ENCODE measurements at places on chromosomes 7 and 10.
A peak's percentile ranks its signal among the peaks of the same experiment; 100 is the strongest.

- DNase-seq: no peak
These were observed 78.7 kb upstream of the PPP2R2D start for GRCh38 chr10:131822013-131822691.

GRCh38 chr7:146741911-146742310 is 625.3 kb downstream of the CNTNAP2 start:
- DNase-seq: no peak

DNA sequence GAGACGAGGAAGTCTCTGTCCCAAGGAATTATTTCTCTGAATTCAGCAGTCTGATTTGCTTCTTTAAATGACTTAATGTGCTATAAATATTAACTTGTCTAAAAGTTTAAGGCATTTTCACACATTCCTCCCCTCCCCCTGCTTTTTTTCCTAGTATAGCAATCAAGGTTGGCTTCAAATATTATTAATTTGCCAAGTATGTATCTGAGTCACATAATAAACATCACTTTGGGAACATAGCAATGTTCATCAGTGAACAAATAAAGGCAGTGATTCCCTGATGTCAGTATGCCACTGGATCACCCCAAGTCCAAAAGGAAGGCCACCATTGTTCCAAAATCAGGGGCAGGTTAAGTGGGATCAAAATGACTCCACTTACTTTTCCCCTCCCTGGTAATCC is 40.5 kb downstream of the PDE6C start:
- DNase-seq: no peak

DNA sequence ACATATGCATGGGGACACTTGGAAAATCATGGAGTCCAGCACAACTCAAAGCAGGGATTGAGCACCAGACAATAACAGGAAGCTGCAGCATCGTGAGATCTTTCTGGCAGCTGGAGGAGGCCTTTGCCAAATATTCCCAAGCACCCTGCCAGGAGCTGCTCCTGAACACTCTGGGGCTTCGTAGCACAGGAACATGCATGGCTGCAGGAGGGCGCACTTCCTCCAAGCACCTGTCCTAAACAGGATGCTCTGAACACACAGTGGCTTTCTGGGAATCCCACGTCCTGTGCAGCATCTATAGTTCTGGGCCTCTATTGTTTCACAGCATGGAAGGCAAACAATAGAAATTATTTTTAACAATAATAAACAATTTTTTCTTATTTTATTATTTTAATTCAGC is 4.1 kb downstream of the ABLIM1 start:
- no peak for DNase-seq

DNA sequence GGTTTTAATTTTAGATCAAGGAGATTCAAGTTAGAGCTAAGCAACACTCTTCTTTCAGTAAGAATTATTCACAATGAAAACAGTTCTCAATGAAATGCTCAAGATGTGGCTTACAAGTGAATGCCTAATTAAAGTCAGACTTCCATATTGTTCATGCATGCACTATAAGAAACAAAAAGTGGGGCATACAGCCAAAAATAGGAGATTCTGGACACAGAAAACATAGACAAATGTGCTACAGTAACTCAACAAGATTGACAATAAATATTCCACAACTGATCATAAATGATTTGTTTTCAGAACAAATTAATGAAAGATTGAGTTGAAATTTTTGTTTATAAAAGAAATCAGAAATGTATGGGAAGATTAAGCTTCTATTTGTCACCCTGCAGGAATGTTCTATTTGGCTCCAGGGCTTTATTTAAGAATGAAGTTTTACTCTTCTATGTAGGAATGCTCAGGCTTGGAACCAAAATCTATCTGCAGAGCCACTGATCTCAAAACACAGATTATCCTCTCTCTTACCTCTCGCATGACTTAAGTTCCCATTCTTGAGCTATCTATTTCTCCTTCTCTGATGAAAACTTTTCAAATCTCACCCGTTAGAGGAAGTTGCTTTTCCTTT is 89.0 kb upstream of the PIP4K2A start:
- no peak for DNase-seq

DNA sequence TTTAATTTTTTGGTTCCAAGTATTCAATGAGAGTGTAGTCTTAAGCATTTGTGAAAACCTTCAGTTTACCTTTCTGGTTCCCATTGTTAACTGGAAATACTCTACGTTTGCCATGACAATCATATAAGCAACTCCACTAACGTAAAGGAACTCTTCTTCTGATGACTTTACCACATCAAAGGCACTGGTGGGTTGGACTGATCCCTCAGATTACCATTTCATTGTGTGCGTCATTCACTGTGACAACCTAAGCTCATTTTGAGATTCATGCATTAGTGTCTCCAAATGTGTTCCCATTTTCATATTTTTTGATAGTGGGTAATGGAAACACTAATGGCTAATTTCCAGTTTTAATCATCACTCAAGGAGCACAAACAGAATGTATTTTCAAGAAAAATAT is 119.9 kb upstream of the COL1A2 start:
- no peak for DNase-seq

- peak; percentile 59 for DNase-seq
These were observed 48.7 kb downstream of the GPR141 start for GRCh38 chr7:37732253-37732652.

- DNase-seq: peak; percentile 42
These were observed 154.8 kb upstream of the TMEM196 start for GRCh38 chr7:19928247-19928646.

- no peak for DNase-seq
These were observed 109.9 kb downstream of the REEP3 start for GRCh38 chr10:63630931-63631680.

DNA sequence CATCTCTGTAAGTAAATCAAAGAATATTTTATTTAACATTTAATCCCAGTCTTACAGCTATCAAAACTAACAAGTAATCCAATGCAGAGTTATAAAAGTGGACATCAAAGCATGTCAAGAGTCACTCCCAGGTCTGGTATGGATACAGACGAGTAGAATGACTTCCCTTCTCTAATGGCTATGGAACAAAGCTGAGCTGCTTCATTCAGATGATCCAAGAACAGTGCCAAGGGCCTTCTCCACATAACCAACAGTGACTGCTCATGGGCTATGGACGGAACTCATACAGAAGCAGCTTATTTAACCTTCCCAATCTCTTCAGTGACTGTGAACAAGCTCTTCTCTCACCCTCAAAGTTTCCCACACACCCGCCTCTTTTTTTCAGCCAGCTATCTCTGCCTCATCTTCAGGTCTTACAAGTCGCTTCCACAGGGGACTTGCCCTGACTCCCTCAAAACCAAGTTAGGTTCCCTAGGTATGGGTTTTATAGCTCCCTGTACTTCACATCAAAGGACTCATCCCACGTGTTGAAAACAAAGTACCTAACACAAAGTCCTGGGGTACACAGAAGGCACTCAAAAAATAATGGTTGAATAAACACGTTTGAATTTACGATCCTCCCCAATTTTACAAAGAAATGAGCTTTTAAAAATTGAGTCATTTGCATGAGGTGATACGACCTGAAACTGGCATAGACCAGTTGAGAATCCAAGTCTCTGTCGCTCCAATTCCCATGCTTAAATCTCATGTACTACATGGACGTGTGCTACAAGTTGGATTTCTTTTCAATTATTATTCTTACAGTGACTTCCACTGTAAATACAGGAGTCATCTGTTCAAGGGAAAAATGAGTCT is 3.1 kb downstream of the USP6NL start:
- DNase-seq: peak; percentile 23

GRCh38 chr10:43921478-43921877 is 272.8 kb upstream of the ZNF32 start:
- DNase-seq: no peak

GRCh38 chr10:126099366-126099765 is 203.0 kb downstream of the FANK1 start:
- DNase-seq: no peak

DNA sequence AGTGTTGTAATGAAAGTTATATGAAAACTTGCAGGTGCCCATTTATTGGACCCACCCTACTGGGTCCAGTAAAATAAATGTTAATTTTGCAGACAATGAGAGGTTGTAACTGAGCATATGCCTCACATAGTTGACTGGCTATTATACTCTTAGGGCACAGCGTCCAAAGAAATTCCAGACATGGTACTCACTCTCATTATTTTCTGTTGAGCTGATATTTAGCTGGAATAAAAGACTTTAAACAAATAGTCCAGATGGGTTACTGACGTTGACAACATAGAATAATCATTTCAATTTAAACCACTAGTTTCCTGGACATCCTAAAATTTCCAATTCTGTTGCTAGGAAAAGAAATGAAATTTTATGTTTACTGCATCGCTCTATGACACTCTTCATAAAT is 174.5 kb downstream of the ZNF365 start:
- DNase-seq: no peak

DNA sequence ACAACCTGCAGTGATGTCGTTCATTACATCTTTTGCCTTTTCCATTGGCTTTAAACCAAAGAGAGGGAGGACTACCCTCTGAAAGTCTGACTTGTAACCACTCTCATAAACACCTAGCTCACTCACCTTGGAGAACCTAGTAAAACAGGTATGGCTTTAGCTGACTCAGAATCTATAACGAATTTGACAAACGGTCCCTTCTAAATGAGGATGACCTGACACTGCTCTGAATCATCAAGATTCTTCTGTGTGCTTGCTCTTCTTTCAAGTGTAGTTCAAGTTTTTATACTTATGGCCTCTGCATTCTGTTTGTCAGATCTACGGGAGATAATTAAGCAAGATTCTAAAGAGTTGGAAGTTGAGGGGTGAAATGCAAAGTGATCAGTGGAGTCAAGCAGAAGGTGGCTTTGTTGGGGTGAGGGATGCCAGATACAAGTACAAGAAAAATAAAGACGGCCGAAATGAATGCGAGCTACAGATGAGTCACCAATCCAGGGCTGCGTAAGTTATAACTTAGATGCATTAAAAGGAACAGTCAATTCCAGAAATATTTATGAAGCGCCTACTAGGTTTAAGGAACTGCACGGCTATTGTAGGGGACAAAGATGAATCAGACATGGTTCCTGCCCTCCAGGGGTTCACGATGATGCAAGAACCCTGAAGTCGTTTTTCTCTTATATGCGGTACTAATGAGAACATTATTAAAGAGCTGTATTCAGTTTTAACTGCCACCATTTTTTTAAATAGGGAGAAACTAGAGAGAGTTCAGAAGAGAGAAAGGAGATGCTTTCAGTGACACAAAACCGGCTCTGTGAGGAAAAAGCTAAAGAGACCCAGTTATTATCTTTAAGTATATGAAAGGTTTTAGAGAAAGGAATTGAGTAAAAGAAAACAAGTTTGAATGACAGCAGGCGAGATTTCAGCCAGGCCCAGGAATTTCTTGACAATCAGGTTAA is 6.5 kb downstream of the HIPK2 start:
- no peak for DNase-seq

GRCh38 chr7:127809261-127809702 is 157.3 kb downstream of the SND1 start:
- no peak for DNase-seq

GRCh38 chr10:101906586-101907183 is 63.1 kb upstream of the KCNIP2 start:
- no peak for DNase-seq

DNA sequence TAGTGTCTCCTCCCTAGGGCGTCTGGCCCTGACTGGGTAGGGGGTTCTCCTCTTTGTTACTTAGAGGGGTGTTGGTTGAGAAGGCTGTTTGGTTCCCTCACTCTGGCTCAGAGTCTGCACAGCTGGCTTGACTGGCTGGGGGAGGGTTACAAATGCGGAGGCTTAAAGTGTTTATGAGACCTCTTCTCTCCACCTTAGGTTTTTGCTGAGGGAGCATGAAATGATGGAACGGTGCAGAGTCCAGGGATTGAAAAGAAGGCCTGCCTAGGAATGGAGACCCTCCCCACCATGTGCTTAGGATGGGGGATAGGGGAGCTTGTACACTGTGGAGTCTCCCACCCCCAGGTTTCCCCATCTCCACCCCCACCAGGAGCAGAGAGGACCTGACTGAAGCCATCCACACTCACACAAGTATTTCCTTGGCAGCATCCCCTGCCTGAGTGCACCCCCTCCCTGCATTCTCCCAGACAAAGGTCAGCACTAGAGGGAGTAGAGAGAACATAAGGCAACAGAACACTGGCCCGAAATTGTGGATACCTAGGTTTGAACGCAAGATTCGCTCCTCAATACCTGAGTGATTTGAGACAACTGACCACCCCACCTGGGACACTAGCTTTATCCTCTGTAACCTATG is 1.7 kb upstream of the LDB1 start:
- DNase-seq: no peak

GRCh38 chr7:100053215-100053614 is 3.6 kb downstream of the ZSCAN21 start:
- DNase-seq: peak; percentile 40

GRCh38 chr7:69537691-69538090 is 60.6 kb upstream of the AUTS2 start:
- DNase-seq: no peak

DNA sequence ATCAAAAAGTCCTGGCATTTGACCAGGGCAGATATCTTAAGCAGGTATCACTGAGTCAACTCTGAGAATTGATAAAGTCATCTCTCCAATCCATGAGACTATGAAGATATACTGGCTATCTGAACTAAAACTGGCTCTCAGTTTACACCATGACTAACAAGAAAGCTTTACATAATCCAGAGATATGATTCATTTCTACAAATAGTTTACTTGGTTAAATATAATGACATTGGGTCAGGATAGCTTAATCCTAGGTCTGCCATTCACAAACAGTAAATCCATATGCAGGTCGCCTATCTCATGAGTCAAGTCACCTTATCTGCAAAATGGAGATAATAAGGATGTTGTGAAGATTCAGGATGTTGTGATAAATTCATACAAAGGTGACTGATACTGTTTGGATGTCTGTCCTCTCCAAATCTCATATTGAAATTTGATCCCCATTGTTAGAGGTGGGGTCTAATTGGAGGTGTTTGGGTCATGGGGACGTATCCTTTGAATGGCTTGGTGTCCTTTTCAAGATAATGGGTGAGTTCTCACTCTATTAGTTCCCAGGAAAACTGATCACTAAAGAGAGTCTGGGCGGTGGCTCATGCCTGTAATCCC is 117.4 kb downstream of the JMJD1C start:
- DNase-seq: no peak

GRCh38 chr10:56927701-56928100 is 566.6 kb upstream of the ZWINT start:
- DNase-seq: no peak

GRCh38 chr10:100534726-100535125 is 1.0 kb upstream of the HIF1AN start:
- DNase-seq: no peak

- no peak for DNase-seq
These were observed 26.2 kb upstream of the BMPR1A start for GRCh38 chr10:86730227-86730626.

- DNase-seq: no peak
These were observed 85.8 kb downstream of the NRP1 start for GRCh38 chr10:33248638-33249037.

- DNase-seq: no peak
These were observed 88.2 kb upstream of the IMMP2L start for GRCh38 chr7:111650456-111650999.

- no peak for DNase-seq
These were observed 361.1 kb upstream of the SHH start for GRCh38 chr7:156173346-156173745.

DNA sequence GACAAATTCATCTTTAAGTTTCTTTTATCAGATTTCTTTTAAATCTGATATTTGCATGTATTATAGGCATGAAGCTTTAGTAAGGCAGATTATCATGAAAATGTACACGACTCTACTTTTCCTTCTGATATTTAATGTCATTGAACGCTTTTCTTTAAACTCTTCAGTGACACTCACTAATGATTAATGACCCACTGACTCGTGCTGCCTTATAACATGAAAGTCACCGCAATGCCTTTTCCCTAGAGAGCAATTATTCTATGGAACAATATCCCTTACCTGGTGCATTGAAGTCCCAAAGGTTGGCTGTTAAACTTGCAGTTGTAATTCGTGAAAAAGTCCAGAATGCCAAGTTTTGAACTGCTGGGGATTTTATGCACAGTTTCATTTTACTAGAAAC is 33.4 kb upstream of the HGF start:
- DNase-seq: no peak
